Stimulated activated CD4-positive, alpha-beta T cell treated with anti-CD3 and anti-CD28 coated beads, Interleukin-4, amount 100 ng/mL, for 48 hours (primary cell): ENCODE measurements at places on chromosomes 7 and 10.

DNA sequence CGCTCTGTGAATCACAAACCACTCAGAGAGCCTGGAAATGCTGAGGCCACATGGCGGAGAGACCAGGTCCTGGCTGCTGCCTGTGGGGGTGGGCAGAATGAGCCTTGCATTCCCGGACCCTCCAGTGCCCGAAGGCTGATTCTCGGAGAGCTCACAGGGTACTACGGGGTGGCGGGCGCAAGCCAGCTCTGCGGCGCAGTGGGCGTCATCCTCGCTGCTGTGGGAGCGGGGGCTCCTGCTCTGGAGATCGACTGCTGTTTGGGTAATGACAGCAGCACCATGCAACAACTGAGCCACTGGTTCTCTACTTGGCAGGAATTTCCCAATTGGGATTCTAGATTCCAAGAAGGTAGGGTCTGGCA is 108.0 kb downstream of the PTPRN2 start:
- DNase-seq, result no peak

DNA sequence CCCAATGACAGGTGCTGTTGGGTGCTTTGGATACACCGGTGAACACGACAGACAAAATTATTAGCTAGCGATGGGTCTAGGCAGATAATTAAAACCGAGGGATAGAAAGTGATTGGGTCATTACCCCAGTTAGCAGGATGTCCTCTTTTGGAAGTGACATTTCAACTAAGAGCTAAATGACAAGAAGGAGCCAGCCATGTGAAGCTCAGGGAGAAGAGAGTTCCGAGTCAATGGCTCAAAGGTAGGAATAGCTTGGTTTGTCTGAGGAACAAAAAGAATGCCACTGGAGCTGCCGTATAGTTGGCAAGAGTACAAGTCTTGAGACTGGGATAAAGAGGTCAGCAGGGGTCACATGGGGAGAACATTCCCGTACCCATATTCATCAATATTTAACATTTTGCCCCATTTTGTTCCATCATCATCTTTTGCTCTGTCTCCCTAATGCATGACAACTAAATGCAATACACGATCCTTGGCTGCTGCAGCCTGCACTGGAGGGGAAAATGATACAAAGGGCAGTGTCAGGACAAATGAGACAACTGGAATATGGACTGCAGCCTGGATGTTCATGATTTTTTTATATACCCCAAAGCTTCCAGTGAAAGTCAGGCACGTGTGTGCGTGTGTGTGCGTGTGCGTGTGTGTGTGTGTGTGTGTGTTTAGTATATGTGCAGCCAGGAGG is 115.7 kb downstream of the ICA1 start:
- DNase-seq, result no peak

DNA sequence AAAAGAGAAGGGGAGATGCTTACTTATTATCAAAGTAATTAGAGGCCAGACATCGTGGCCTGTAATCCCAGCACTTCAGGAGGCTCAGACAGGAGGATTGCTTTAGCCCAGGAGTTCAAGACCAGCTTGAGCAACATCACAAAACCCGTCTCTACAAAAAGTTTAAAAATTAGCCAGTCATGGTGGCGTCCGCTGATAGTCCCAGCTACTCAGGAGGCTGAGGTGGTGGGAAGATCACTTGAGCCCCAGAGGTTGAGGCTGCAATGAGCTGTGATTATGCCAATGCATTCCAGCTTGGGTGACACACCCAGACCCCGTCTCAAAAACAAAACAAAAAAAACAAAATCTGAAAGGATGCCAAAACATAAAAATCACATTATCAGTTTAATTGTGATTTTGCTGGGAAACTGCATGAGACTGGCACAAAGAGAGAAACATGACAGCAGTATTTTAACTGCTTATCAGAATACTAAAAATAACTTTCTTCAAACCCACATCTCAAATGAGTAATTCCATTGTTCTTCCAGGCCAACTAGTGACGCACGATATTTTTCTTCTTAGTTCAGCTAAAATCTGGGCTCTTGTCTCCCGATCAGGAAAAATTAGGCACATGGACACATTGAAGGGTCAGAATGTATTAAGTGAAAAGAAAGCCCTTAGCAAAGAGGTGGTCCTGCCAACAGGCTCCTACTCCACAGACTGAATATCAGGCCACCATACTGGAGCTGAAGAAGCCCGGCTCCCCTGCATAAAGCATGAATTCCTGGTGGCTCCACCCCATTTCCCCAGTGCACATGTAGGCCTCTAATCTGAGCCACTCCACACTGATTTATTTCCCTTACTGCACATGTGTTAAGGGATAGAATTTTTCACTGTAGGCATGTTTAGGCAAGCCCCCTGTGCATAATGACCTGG is 9.6 kb upstream of the CCM2 start:
- no peak for DNase-seq

- DNase-seq, result no peak
These were observed 349.7 kb upstream of the SEMA3C start for GRCh38 chr7:81268551-81268950.

- no peak for DNase-seq
These were observed 46.8 kb upstream of the PRKAR2B start for GRCh38 chr7:106997487-106998271.

GRCh38 chr7:155649588-155649987 is 5.1 kb downstream of the RBM33 start:
- DNase-seq, result no peak

DNA sequence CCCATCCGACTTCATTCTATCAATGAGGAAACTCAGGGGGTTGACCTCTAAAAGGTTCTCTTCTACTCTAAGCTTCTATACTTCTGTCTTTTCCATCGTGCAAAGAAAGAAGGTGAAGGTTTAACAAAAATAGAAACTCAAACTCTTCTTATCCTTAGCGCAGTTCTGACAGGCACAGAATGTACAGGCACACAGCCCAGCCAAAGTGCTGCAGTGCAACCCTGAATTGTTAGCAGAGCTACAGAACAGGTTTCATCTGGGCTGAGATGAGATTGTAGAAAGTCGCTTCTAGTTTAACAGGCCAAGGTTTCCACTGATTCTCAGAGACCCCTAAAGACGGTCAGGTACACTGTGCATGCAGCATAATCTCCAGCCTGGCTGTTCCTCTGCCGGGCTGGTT is 79.3 kb upstream of the AFAP1L2 start:
- DNase-seq, result no peak

- no peak for DNase-seq
These were observed 216.3 kb downstream of the CHRM2 start for GRCh38 chr7:137084607-137085380.

DNA sequence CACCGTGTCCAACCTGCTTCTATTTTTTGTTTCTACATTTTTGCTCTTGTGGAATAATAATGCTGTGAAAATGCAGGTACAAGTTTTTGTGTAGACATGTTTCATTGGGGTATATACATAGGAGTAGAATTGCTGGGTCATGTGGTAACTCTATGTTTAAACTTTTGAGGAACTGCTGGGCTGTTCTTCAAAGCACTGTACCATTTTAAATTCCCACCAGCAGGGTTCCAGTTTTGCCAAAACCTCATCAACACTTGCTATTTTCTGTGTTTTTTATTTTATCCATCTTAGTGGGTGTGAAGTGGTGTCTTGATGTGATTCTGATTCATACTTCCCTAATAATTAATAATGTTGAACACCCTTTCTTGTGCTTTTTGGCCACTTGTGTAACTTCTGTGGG is 138.6 kb downstream of the RGS10 start:
- no peak for DNase-seq

GRCh38 chr10:84715911-84716310 is 387.5 kb downstream of the CCSER2 start:
- no peak for DNase-seq

DNA sequence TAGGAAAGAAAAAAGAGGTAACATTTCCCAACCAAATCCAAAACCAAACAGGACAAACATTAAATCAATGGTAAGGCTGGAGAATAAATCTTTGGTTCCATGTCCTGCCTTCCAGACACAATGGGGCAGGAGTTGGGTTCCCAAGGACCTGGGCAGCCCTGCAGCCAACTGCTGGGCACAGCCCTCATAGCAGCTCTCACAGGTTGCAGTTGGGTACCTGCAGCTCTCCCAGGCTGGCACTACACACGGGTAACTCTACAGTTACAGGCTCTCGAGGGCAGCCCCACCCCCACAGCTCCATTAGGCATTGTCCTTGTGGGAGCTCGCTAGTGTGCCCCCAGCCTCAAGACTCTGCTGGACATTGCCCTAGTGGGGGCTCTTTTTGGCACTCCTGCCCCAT is 7.5 kb downstream of the GRB10 start:
- no peak for DNase-seq

DNA sequence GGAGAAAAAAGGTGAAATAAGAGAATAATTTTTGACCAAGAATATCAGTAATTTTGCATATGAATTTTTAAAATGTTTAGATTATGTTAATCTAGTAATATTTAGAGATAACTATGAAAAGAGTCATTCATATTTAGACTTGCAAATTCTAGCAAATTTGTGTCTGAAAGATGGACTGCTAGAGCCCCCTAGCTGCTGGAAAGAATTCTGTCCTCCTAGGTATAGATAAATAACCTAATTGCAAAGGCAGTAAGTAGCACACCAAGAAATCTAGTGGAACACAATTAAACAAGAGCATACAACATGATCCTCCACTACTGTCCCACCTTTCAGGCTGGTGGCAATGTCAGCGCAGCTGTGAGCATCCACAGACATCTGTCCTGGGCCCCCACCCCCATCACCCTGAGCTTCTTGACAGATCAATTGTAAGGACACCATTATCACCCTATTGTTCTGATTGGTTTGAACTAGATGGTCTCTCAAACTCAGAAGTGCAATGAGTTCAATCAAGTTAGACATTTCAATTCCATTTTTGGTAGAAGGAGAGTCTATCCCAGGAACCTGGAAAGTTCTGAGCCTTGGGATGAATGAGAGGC is 15.0 kb upstream of the GFRA1 start:
- no peak for DNase-seq

DNA sequence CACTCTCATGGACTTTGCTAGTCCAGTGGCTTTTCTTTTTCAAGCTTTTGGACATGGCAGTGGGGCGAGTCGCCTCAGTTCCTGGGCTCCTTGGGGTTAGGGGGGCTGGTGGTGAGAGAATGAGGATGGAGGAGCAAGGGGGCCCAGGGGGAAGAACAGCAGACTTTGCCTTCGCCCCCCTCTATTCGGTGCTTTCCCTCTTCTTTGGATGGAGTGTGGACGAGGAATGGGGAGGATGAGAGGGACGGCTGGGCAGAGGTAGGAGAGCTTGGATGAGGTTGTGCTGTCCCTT is 255 bp downstream of the MAGI2 start:
- DNase-seq, result no peak

DNA sequence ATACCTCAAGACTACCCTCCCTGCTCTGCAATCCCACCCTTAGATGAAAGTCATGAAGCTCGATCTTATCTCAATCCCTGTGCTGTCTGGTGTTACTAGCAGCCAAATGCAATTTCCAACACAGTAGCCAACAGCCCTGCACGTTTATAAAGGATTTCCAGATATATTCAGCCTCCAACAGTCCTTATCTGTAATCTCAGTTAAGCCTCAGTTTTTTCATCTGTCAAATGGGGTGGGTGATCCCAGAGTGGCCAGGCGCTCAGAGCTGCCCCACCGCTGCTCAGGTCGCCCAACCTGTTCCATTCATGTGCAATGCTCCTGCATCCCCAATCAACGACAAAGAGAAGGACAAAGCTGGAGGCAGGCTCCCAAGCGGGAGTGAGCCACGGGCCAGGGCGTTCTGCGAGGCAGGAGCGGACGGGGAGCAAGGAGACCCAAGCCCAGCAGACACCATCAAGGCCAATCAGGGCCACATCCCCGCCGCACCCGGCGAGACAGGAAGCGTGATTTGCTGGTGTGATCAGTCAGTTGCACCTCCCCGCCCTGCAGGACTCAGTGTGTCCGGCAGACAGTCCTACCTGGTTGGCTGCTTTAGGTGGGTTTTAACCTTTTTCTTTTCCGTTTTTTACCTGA is 19.7 kb downstream of the PDGFA start:
- DNase-seq, result no peak

DNA sequence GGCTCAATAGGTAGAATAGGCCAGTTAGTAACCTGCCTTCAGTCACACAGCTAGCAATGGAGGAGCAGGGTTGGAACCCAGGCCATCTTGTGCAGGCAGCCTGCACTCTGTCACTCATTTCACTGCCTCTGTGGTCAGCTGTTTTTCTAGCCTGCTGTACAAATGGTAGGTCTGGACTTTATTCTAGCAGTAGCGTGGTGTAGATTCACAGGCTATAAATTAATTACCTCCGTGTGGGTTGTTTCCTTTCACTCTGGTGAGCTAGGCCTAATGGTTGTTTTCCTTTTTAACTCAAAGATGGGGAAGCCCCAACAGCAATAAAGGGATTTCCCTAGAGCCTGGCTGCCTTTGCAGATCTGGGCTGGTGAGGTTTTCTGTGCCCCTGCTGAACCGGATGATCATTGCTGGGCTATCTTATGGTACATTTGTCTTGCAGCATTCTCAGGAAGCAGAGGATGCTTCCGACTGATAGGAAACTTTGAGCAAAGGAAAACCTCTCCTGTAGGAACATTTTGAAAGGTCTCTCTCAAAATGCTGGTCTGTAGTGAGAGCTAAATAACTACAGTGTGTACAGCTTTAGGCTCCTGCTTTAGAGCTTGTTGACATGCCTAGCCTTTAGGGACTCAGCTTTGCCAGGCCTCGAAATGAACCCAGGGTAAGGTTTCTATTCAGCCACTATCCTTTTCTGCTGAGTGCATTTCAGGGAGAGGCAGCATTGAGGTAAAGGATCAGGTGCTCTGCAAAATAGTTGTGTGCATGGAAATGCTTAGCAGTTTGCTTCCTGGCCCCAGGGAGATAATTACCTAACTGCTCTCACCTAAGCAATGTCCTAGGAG is 157.4 kb downstream of the ST7 start:
- peak; percentile 38 for DNase-seq

- DNase-seq, result peak; percentile 26
These were observed at the start of gene EVX1 for GRCh38 chr7:27242555-27243339. TSS of gene EVX1 (plus strand) at chr7:27242802. CDS start at chr7:27243031, 229 bp downstream.

DNA sequence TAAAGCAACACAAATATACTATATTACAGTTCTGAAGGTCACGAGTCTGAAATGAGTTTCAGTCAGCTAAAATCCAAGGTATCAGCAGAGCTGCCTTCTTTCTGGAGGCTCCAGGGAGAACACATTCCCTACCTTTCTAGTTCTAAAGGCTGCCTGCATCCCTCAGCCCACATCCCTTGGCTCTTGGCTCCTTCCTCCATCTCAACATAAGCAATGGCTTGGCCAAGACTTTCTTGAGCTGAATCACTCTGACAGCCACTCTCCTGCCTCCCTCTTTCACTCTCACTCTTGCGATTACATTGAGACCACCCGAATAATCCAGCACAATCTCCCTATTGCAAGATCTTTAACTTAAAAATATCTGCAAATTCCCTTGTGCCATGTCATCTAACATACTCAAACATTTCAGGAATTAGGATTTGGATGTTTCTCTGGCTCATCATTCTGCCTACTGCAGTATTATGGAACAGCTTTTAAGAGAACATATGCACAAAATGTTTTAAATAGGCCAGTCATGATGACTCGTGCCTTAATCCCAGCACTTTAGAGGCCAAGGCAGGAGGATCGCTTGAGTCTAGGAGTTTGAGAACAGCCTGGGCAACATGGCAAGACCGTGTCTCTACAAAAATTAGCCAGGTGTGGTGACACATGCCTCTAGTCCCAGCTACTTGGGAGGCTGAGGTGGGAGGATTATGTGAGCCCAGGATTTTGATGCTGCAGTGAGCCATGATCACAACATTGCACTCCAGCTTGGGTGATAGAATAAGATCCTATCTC is 144.2 kb upstream of the VSTM2A start:
- no peak for DNase-seq

- DNase-seq, result no peak
These were observed 150.3 kb downstream of the NEBL start for GRCh38 chr10:20746856-20747255.
